ENCODE measurements at places on chromosomes 7 and 10.

DNA sequence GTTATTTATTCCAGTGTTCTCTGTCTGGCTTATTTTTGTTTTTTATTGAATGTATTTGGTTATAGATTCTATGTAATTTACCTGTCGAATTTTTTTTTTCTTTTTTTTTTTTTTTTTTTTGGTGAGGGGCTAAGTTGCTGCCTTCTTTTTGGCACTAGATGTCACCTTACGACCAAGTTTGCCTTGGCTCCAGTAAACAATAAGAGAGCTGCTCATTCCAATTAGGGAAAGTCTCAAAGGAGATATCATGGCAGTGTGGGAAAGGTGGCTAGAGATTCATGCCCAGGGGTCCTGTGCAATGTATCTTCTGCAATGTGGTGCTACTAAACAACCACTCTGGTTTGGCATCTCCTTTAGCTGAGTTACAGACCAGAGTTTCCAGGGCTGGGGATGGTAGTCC lies 84.0 kb downstream of the PTPN20 start:
- DNase-seq: no peak

- DNase-seq: no peak
Measured at GRCh38 chr7:132872034-132872433, 209.9 kb downstream of the CHCHD3 start.

- no peak for DNase-seq
Measured at GRCh38 chr7:1981878-1982230, 250.9 kb downstream of the MAD1L1 start.

DNA sequence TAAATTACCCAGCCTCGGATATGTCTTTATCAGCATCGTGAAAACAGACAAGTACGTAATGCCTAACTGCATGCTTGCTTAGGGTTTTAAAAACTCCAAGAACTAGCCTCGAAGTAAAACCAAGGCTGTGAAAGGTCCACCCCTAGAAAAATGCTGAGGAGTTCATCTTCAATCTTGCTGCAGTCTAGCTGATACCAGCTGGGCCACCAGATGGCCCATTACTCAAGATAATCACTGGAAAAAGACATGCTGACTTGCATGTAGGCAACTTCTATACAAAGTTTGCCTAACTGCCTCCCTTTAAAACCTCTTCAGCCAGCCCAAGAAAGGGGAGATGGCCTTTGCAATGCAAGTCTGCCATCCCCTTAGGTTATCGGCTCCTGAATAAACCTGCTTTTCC lies 614.1 kb downstream of the GALNT17 start:
- no peak for DNase-seq

DNA sequence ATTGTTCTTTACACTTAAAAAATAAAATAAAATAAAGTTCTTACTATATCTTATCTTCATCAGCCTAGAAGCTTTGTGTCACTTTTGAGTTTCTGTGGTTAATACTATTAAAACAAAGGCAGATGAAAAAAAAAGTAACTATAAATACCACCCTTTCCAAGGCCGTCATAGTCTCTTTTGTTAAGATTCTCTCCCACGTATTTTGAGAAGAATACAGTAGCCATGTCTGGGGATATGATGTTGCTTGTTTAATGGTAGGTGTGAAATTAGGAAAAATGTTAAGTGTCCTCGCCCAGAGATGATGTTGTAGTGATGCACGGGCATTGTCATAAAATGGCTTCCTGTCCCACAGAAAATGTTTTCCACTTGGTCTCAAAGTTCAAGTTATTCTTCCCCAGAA lies 223.9 kb downstream of the NEBL start:
- no peak for DNase-seq

All from HCT116 (cell line).